ENCODE measurements at places on chromosomes 5 and 9. TPM values are rescaled to one million over a fixed set of nuclear protein-coding genes. Genes with fewer than 3 reads are reported as not detected.

DNA sequence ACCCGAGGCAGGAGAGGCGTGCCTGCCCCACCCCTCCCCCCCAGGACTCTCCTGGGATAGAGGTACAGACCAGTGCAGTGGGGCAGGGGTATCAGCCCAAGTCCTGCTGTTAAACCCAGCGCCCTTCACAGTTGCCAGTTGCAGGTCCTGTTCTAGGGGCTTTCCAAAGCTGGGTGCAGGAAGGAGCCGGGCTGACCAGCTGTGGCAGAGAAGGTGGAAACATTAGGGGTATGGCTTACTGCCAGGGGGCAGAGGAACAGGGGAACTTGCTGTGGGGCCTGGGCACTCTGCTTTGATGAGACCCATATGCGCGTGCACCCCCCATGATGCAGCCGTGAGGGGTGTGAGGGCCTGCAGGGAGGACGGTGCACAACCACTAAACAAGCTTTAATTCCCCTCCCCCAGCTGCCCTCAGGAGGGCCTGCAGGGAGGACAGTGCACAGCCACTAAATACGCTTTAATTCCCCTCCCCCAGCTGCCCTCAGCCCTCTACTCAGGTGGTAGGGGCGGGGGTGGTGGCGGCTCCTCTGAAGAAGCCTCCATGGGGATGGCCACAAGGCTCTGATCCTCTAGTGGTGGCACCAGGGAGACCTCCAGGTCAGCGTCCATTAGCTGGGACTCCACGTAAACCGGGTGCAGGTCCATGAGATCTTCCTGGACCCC is 766 bp upstream of the LRRC26 start:
- H3K4me3 ChIP-seq: no peak overlapping the region
- H3K27me3 ChIP-seq: no peaks in the 10 kb centered on the region
- no peak for DNase-seq
- H3K36me3 ChIP-seq: no peaks in the 10 kb centered on the region
- H3K4me1 ChIP-seq: peaks cover 13% of the 10 kb centered on the region

DNA sequence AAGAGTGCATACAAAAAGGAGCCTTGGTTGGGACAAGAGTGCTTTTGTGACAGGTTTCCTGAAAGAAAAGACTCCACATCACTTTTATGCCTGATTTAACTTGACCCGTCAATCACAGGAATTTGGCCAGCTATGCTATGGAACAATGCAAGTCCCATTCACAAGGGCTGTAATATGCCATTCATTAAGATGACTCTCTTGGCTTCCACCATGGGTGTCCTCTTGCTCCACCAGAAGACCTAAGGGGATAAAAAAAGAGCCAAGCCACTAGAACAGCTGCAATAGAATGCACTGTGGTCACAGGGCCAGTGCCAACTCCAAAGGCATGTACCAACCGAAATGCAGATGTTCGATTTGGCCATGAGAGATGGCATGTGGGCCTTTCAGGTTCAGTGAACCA is 480.1 kb upstream of the MPDZ start:
- H3K27ac ChIP-seq: no peak overlapping the region
- H3K36me3 ChIP-seq: no peaks in the 10 kb centered on the region
- DNase-seq: no peak
- H3K4me1 ChIP-seq: no peaks in the 10 kb centered on the region

DNA sequence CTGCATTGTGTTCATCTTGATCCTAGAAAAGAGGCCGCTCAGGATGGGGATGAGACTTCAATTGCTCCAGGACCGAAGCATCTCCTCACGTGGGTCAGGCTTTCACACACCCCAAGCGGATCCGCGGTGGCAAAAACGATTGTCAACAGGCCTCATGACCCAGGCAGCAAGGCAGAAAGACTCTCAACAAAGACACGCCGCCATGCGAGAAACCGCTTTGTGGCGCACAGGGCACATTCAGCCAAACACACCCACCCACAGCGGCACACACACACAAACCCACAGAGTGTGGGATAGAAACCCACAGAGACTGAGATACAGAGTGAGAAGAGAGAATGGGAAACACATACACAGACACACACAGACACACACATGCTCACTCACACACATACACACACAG is 483.4 kb downstream of the SPATA31A7 start:
- H3K36me3 ChIP-seq: no peaks in the 10 kb centered on the region
- H3K4me1 ChIP-seq: no peaks in the 10 kb centered on the region
- H3K27ac ChIP-seq: no peak overlapping the region
- DNase-seq: no peak
- peaks cover 38% of the 10 kb centered on the region for H3K27me3 ChIP-seq

GRCh38 chr5:150653145-150653761 is 7.8 kb upstream of the MYOZ3 start:
- 0 out of 2 replicates have a peak, but pooled peaks cover 9% of the 10 kb centered on the region for H3K4me1 ChIP-seq
- no peaks in the 10 kb centered on the region for H3K36me3 ChIP-seq
- H3K27ac ChIP-seq: no peak overlapping the region
- no peak for DNase-seq
- H3K4me3 ChIP-seq: no peak overlapping the region

GRCh38 chr5:57825031-57825686 is 342.5 kb upstream of the ACTBL2 start:
- DNase-seq: peak; percentile 63
- peaks cover 39% of the 10 kb centered on the region for H3K4me1 ChIP-seq
- no peak overlapping the region for H3K4me3 ChIP-seq
- peak overlapping the region; percentile 97 for H3K27ac ChIP-seq
- H3K36me3 ChIP-seq: 0 out of 2 replicates have a peak, but pooled peaks cover 5% of the 10 kb centered on the region
- H3K27me3 ChIP-seq: no peaks in the 10 kb centered on the region

DNA sequence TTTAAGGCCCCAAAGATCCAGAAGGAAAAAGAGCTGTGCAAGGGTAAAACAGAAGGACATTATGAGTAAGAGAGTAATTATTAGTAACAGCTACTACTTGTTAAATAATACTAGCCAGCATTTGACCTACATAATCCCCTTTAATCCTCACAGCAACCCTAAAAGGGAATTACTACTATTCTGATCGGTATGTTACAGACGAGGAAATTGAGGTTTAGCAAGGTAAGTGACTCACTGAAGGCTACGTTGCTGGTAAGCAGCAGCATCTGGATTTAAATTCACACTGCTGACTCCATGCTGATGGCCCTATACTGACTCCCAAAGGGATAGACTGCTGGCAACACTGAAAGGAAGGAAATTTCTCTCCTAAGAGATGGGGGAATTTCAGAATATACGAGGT is 3.7 kb upstream of the FSD1L start:
- no peaks in the 10 kb centered on the region for H3K27me3 ChIP-seq
- no peak for DNase-seq
- no peaks in the 10 kb centered on the region for H3K36me3 ChIP-seq
- no peak overlapping the region for H3K27ac ChIP-seq

GRCh38 chr5:144085381-144085780 is 85.1 kb downstream of the YIPF5 start:
- H3K4me1 ChIP-seq: no peaks in the 10 kb centered on the region
- no peaks in the 10 kb centered on the region for H3K27me3 ChIP-seq
- no peak overlapping the region for H3K27ac ChIP-seq
- no peak overlapping the region for H3K4me3 ChIP-seq
- DNase-seq: no peak

GRCh38 chr5:66002415-66002814 is 76.0 kb downstream of the ERBIN start:
- H3K27ac ChIP-seq: no peak overlapping the region
- no peaks in the 10 kb centered on the region for H3K4me1 ChIP-seq
- no peaks in the 10 kb centered on the region for H3K27me3 ChIP-seq
- no peak overlapping the region for H3K4me3 ChIP-seq
- H3K36me3 ChIP-seq: no peaks in the 10 kb centered on the region

DNA sequence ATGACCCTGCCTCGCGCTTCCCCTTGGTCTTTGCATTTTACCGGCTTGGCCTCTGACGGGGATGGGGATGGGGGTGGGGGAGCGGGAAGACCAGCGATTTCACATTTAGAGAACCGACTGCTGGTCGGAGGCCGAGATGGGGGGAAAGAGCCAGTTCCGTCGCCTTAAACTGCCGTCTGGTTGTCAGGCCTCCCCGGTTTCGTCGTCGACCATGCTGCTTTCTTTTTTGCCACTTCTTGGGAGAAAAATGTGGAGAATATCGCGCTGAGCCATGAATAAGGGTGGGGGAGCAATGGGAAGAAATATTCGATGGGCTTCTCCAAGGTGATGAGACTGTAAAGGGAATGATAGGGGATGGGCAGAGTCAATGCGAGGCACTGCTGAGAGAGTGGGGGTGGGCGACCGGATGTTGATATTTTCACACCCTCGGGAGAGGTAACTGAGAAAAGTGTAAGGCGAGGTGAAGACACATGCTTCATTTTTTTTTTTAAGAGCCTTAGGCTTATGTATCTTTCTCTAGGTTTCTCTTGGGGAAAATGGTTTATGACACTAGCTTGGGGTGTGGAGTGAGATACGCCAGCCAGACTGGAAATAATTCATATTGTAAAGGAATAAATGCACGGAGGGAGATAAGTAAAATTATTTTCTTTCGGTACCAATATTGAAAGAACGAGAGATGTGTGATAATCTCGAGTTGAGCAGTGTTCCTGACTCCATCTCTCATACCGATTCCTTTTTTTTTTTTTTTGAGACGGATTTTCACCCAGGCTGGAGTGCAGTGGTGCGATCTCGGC is 1.1 kb downstream of the KIF2A start:
- peak; percentile 13 for DNase-seq
- peak overlapping the region; percentile 51 for H3K27ac ChIP-seq
- peak overlapping the region; percentile 91 for H3K4me3 ChIP-seq
- peaks cover 11% of the 10 kb centered on the region for H3K36me3 ChIP-seq
- H3K27me3 ChIP-seq: no peaks in the 10 kb centered on the region

DNA sequence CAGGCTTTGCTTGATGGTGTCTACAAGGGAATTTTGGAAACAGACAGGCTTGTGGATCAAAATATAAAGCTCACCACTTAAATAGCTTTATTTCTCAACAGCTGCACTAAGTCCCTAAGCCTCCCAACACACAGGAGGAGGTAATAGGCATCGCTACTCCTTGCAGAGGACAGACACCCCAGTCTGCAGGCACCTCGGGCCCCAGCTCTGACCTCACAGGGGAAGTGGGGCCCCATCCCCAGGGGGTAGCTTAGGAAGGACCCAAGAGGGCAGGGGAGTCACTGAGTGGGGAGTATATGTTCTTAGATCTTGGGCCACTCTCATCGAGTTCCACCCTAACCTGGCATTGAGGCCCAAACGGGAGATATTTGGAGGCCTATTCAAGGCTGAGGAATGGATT is 66.7 kb upstream of the XPA start:
- H3K36me3 ChIP-seq: no peaks in the 10 kb centered on the region
- no peak for DNase-seq
- no peaks in the 10 kb centered on the region for H3K27me3 ChIP-seq
- H3K4me3 ChIP-seq: no peak overlapping the region
- H3K4me1 ChIP-seq: peaks cover 17% of the 10 kb centered on the region
- no peak overlapping the region for H3K27ac ChIP-seq

The C5orf52 gene
- not detected for total RNA-seq

The PAIP1 gene
- 191 TPM for total RNA-seq

The C1QTNF2 gene
- total RNA-seq: 0.20 TPM

The ARID3C gene
- total RNA-seq: not detected

The SLC6A3 gene
- not detected for total RNA-seq

The PKD2L2 gene
- total RNA-seq: 0.50 TPM

The GALNT12 gene
- total RNA-seq: 52.9 TPM

Data from PC-9 (cell line).